ENCODE measurements at places on chromosomes 13 and 19. TPM values are rescaled to one million over a fixed set of nuclear protein-coding genes. Genes with fewer than 3 reads are reported as not detected.

The ZNF429 gene
- 27.9 TPM for total RNA-seq

- no peak for DNase-seq
Measured at GRCh38 chr13:113532156-113532806, 41.8 kb upstream of the DCUN1D2 start.

The LENG8 gene
- total RNA-seq = 565 TPM

The URAD gene
- not detected for total RNA-seq

GRCh38 chr13:110200276-110200870 lies 106.6 kb downstream of the COL4A1 start:
- no peak for DNase-seq

- no peak for DNase-seq
Measured at GRCh38 chr13:111955412-111956065, 111.4 kb upstream of the SOX1 start.
